ENCODE measurements at places on chromosomes 1 and 21.

DNA sequence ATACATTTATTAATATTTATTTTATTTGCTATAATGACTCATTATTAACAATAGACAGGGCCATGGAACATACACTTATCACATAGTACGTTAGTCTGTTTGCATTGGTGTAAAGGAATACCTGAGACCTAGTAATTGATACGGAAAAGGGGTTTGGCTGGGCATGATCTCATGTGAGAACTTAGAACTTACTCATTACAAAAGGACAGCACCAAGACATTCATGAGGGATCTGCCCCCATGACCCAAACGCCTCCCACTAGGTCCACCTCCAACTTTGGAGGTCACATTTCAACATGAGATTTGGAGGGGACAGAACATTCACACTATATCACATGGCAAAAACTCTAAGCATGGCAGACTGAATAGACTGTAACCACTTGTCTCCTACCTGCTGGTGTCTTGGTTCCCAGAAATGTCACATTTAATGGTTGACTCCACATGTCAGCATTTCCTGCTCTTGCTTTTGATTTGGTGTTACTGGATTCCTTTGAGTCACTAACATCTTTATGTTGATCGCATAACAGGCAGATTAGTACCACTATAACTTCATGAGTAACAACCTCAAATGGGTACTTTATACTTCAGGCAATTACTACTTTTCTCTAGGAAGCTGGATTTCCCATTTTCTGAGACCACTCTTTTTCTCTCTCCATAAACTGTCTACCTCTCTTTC lies 3.5 kb upstream of the C1orf116 start:
- peaks cover 11% of the 10 kb centered on the region for H3K4me1 ChIP-seq
- no peak overlapping the region for H3K4me3 ChIP-seq
- H3K36me3 ChIP-seq, result no peaks in the 10 kb centered on the region
- no peaks in the 10 kb centered on the region for H3K27me3 ChIP-seq

DNA sequence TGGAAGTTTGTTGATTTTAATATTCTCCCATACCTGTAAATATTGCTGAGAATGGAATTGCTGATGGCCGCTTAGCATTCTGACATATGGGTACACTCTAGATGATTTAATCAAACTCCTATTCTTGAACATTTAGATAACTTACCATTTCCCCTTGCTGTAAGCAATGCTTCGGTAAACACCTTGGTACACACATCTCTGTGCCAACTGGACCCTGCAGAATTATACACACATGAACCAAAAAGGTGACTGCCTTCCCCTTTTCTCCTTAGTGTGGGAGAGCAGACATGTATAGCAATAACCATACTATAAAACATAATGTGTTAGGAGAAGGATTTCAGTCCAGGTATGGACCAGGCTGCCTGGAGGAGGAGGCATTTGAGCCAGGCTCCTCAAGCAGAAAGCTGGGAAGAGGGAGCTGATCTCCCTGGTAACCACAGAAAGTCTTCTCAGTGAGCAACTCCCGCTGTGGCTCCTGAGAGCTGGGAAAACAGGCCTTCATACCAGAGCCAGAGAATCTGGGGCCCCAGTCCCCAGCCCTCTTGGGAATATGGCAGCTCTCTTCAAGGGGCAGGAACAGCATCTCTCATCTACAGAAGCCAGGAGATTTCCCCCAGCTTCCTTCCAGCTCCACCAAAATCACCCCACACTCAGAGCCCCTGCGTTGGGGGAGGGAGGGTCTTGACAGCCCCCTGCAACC lies 33.9 kb upstream of the CSF1 start:
- peaks cover 36% of the 10 kb centered on the region for H3K4me1 ChIP-seq
- DNase-seq, result peak; percentile 79
- peak overlapping the region; percentile 99 for H3K27ac ChIP-seq
- H3K4me3 ChIP-seq, result peak overlapping the region; percentile 35
- no peaks in the 10 kb centered on the region for H3K36me3 ChIP-seq

DNA sequence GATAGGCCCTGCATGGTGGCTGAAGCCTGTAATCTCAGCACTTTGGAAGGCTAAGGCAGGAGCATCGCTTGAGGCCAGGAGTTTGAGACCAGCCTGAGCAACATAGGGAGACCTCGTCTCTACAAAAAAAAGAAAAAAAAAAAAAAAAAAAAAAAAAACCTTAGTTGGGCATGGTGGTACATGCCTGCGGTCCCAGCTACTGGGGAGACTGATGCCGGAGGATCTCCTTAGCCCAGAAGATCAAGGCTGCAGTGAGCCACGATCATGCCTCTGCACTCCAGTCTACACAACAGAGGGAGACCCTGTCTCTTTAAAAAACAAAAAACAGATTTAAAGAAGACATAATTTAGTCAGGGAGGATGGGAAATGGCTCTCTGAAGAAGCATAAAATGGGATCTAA lies 3.8 kb downstream of the LIN9 start:
- peaks cover 5% of the 10 kb centered on the region for H3K4me1 ChIP-seq
- no peaks in the 10 kb centered on the region for H3K27me3 ChIP-seq
- H3K27ac ChIP-seq, result no peak overlapping the region
- no peak overlapping the region for H3K4me3 ChIP-seq
- no peaks in the 10 kb centered on the region for H3K36me3 ChIP-seq

DNA sequence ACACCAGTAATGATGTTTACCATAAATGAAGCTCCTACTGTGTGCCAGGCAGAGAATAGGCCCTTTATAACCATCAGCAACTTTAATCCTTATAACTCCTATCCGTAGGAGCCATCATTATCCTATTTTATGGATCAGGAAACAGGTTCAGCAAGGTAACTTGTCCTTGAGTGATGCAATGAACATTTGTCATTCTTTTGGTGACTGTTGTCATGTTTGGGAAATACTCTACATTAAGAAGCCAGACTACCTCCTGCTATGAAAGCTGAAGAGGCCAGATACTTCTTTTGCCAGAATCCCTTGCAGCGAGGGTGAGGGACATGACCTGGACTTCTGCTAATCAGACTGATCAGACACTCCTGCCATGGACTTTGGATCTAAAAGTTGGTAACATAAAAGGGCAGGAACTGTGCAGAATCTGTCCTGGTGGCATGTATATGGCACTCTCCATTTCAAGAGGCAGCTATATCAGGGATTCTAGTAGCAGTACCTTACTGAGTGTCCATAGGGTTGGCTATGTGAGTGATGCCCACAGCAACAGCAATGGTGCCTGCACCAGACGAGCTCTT lies 33.1 kb upstream of the SRRM1 start:
- no peaks in the 10 kb centered on the region for H3K36me3 ChIP-seq
- H3K27me3 ChIP-seq, result peaks cover 34% of the 10 kb centered on the region
- no peak for DNase-seq
- H3K4me3 ChIP-seq, result no peak overlapping the region
- no peak overlapping the region for H3K27ac ChIP-seq
- peaks cover 1% of the 10 kb centered on the region for H3K4me1 ChIP-seq

GRCh38 chr1:156383023-156383422 lies 14.0 kb downstream of the RHBG start:
- peak; percentile 71 for DNase-seq
- H3K27me3 ChIP-seq, result peaks cover 29% of the 10 kb centered on the region
- H3K4me1 ChIP-seq, result peaks cover 1% of the 10 kb centered on the region
- no peak overlapping the region for H3K4me3 ChIP-seq
